ENCODE measurements at places on chromosomes 12 and 14. TPM values are rescaled to one million over a fixed set of nuclear protein-coding genes. Genes with fewer than 3 reads are reported as not detected.

Gene SLC38A4
- not detected for total RNA-seq

Gene MYH7
- total RNA-seq = not detected

Gene ATXN7L3B
- total RNA-seq = 16.7 TPM

Gene C12orf60
- total RNA-seq = 3.3 TPM

Gene PRH1
- total RNA-seq = 6.5 TPM

Gene RDH16
- total RNA-seq = 0.26 TPM

Gene TOMM20L
- not detected for total RNA-seq

Gene KLHL33
- total RNA-seq = 0.12 TPM

Gene KLHDC1
- 1.4 TPM for total RNA-seq

Gene TBC1D30
- 0.36 TPM for total RNA-seq

Gene C1R
- 2.2 TPM for total RNA-seq

Gene ESRRB
- total RNA-seq = 0.10 TPM

Gene MLH3
- 21.2 TPM for total RNA-seq

DNA sequence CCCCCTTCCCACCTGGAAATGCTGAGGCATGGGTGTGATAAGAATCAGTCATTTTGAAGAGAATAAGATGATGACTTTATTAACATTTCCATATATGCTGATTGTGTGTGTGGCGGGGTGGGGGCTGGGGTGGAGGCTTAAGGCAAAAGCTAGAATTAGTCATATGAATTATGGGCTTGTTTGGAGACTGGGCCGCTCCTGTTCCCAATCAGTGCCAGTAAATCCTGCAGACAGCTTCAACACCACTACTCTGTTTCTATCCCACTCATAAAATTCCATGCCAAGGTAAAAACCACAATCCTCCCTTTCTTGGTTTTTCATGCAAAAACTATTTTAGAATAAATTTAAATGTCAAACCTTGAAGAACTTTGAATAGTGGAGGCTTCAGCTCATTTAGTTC is 29.9 kb upstream of the SLC38A2 start:
- DNase-seq = no peak

- DNase-seq = no peak
Observed at GRCh38 chr12:76226397-76226796, 121.8 kb downstream of the BBS10 start.

GRCh38 chr12:116466536-116466935 is 92.6 kb upstream of the MAP1LC3B2 start:
- DNase-seq = no peak

DNA sequence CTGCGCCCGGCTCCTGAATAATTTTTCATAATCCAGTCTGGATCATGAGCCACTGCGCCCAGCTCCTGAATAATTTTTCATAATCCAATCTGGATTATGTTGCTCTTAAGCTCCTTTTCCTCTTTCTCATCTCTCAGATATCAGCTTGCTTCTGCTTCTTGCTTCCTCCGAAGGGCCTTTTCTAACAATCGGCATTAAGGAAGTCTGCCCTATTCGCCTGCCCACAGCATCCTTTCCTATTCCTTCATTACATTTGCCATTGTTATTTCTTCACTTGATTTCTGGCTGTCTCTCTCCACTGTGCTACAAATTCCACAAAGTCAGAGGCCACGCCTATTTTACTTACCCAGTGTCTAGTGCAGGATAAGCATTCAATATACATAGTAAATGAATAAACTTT is 83.5 kb downstream of the TTC7B start:
- DNase-seq = no peak

DNA sequence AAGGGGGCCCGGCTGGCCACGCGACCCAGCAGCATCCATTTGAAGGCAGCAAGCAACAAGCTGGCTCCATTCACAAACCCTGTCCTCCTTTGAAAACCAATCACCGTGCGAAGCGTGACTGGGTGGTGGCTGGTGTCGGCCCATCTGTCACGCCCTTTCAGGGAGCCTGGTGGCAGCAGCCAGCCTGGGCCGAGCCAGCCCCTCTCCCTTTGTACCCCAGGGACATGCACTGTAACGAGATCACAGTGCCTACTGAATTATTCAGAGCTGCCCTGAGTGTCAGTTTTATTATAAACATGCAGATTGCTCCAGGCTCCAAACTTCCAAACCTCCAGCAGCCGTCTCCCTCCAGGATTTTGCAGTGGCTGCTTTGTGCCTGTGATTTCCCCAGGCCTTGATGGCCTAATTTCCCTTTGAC is 22.3 kb upstream of the CTDSP2 start:
- DNase-seq = no peak

DNA sequence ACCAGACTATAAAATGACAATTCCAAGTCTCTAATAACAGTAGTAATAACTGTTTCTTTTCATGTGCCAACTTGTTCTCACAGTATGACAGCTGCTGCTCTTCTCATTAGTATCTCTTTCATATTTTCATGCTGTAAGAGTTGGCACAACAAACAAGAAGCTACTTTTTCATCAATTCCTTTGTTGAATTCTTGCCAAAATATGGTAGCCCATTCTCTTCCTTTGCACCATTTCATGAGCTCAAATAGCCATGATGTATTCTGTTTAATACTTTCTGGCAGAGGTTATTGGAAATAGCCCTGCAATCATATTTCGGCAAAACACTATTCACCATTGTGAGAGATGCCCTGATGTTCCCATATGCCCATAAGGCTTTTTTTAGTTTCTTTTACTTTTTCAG is 1100.7 kb downstream of the TRHDE start:
- no peak for DNase-seq

GRCh38 chr14:68689511-68689910 is 103.4 kb downstream of the ZFP36L1 start:
- DNase-seq = no peak

GRCh38 chr12:38102197-38102596 is 214.4 kb upstream of the ALG10B start:
- DNase-seq = no peak

DNA sequence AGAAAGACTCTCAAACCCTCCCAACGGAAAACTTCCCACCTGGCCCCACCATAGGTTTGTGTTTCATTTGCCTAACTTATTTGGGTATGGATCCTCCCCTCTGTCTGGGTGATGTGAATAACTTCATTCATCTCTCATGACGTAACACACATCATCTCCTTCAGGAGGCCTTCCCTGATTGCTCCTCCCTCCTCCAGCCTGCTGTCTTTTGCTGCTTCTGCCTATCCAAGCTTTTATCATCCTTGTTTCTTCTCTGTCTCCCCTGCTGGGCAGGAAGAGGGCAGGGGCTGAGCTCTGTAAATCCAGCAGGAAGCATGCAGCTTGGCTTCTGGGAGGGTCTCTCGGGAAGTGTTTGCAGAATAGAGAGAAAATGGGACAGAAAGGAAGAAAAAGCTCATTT is 766.0 kb upstream of the TBX3 start:
- DNase-seq = no peak

- DNase-seq = no peak
Observed at GRCh38 chr12:60172266-60173211, 576.7 kb downstream of the SLC16A7 start.

GRCh38 chr12:118581371-118581770 is 205.0 kb downstream of the SUDS3 start:
- DNase-seq = no peak

GRCh38 chr12:108712165-108712924 is 19.0 kb downstream of the CORO1C start:
- no peak for DNase-seq

GRCh38 chr12:50401500-50402081 is 906 bp downstream of the LARP4 start:
- peak; percentile 12 for DNase-seq

DNA sequence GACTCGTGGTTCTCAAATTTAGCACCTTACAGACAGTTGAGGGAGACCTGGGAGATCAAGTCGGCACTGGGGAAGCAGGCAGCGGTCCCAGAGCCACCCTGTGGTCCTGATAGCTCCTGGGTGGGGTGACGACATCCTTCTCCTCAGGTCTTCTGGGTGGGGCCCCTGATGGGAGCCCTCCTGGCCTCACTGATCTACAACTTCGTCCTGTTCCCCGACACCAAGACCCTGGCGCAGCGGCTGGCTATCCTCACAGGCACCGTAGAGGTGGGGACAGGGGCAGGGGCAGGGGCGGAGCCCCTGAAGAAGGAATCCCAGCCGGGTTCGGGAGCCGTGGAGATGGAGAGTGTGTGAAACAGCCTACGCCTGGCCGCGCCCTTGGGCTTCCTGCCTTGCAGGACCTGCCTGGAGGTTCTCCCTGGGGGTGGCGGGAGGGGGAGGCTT is 2.6 kb downstream of the AQP6 start:
- no peak for DNase-seq

- DNase-seq = no peak
Observed at GRCh38 chr12:7503686-7504415, at the start of gene CD163. CD163 (minus strand) TSS chr12:7503777; CDS start chr12:7503690, 87 bp downstream.

GRCh38 chr12:57047981-57048380 is 1.9 kb downstream of the MYO1A start:
- no peak for DNase-seq

GRCh38 chr14:77580477-77580876 is 36.0 kb downstream of the SPTLC2 start:
- DNase-seq = no peak

- peak; percentile 30 for DNase-seq
Observed at GRCh38 chr12:6821591-6822425, at the start of gene GPR162. GPR162 (plus strand) TSS chr12:6821821; CDS start chr12:6823899, 2,078 bp downstream.

- DNase-seq = no peak
Observed at GRCh38 chr14:46902837-46903236, 251.3 kb upstream of the RPL10L start.

DNA sequence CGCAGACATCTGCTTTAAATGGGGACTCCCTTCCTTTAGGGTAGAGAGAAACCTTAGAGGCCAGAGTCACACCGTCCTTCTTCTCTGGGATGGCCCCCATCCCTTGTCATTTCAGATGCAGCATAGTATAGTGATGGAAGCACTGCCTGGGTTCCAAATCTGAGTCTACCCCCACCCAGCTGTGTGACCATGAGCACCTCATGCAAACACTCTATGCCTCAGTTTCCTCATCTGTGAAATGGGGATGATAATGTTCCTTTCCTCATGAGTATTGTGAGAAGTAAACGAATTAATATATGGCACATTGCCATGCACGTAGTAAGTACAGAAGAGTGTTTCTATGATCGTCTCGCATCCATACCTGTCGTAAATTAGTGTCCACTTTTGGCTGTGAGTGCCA is 241.9 kb downstream of the SLC41A2 start:
- no peak for DNase-seq

DNA sequence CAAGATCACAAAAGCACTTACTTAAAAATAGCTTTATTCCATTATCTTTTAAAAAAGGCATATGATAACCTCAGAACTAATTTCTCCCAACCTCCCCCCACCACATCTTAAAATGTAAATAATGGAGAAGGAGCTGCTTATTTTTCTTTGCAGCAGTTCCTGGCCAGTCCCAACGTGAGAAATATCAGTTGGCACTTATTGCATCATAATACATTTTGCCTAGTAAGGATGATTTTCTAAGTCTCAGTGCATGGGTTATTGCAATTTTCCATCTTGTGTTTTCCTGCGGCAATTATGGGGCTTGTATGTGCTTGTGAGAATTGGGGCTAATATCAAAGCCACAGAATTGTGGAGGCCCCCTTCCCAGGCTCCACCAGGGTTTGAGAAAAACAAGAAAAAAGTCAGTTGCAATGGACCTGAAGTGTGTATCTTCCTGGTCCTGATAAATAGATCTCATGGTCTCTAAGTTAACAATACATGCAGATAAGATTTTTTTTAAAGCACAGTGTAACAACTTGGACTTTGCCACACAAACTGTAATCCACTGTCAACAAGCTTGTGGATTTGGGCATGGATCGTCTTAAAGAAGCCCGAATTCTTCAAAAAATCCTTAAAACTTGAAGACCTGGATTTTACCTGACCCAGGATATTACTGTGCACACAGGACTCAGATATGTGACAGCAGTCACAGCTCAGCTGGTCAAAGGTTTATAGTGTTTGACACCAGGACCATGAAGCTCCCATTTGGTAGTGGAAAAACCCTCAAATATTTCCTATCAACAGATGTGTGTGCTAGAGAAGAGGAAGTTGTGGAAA is 2.8 kb upstream of the WSB2 start:
- no peak for DNase-seq

DNA sequence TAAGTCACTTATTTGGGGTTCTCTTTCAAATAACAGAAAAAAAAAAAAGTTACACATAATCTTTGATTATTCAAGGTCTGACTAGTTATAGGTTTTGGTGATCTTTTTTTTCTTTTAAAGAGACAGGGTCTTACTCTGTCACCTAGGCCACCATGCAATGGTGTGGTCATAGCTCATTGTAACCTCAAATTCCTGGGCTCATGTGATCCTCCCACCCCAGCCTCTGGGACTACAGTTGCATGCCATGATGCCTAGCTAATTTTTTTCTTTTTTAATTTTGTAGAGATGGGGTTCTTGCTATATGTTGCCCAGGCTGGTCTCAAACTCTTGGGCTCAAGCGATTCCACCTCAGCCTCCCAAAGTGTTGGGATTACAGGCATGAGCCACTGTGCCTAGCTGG is 56.5 kb upstream of the CFL2 start:
- no peak for DNase-seq

DNA sequence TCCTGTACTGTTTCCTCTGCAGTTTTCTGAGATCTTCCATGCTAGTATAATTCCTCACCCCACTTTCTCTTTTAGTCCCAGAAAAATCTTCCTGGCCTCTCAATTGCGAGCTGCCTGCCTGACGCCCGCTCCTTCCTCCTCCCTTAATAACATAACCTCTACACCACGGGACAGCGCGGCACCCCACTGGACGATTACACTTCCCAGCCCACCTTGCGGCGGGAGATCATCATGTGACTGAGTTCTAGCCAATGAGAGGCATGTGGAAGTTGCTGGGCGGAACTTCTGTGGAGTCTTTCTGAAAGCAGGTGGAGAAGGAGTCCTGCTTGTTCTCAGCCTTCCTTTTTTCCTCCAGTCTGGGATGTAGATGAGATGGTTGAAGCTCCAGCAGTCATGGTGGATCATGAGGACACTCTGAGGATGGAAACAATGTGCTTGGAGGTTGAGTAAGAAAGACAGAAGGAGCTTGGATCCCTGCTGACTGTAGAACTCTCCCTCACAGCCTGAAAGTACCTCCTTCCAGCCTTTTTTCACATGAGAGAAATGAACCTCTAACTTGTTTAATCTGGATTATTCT is 133.6 kb upstream of the VRK1 start:
- no peak for DNase-seq

GRCh38 chr14:104725772-104726548 is 1.9 kb downstream of the ADSS1 start:
- no peak for DNase-seq

- no peak for DNase-seq
Observed at GRCh38 chr14:75861161-75861621, 120.6 kb downstream of the TGFB3 start.

DNA sequence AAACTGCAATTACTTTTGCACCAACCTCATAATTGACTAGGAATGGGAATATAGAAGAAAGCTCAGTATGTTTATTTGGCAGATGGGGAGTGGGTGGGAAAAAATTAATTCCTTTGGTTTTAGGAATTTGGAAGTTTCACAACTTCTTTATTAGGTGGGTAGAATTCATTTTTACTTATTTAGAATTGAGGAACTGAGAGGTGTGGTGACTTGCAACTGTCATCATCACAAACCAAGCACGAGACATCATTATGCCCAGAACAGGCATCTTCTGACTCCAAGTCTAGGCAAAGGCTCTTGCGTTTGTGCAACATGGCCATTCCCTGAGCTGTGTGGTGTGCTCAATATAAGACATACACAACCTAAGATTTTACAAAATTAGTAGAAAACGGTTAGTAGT is 380.0 kb downstream of the ATP23 start:
- no peak for DNase-seq
